Cardiac muscle cell (in vitro differentiated cells and primary cell): ENCODE measurements at places on chromosomes 6 and 20. TPM values are rescaled to one million over a fixed set of nuclear protein-coding genes. Genes with fewer than 3 reads are reported as not detected.
A peak's percentile ranks its signal among the peaks of the same experiment; 100 is the strongest.

The SFTA2 gene
- total RNA-seq = not detected in 2 replicates

The PLCB4 gene
- total RNA-seq = 23.6 and 31.6 TPM in 2 replicates

The TUBB2B gene
- total RNA-seq = 57.6 and 83.9 TPM in 2 replicates

GRCh38 chr20:23032056-23032749 is 2.9 kb upstream of the SSTR4 start:
- no peak overlapping the region for H3K27ac ChIP-seq
- H3K4me3 ChIP-seq = no peak overlapping the region
- DNase-seq = no peak
- peaks cover 41% of the 10 kb centered on the region for H3K27me3 ChIP-seq
- H3K4me1 ChIP-seq = peaks cover 18% of the 10 kb centered on the region

DNA sequence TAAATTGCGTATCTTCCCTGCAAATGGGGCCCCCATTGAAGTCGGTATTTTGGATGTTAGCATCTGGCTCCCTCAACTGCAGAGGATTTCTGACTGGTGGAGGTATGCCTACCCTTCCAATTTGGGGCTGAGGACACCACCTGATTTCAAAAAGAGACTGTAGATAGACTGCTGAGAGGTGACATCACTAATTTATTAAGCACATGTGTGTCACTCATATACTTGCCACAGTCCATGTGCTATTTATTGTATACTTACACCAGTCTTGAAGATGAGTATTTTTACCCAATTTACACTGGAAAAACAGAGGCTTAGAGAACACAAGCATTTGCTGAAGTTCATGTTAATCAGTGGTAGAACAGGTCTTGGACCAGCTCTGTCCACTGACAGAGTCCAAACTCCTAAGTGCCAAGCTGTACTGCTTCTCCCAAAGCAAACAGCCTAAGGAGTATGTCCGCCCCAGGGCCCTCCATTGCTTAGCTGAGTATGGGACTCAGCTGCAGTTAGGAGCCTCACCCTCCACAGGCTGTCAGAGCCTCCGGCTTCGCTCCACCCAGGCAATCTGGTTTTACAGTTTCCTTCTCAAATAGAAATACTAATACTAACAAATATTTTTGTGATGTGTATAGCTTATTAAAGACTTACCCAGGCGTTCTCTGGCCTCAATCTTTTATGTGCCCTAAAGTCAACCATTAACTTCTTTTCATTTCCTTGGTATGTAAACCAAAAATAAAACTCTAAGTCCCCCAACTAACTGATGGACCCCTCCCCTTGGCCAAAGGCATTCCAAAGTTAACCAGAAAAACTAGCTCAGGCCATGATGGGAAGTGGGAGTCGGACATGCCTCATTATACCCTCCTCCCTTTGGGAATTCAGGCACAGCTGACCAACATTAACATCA is 17.5 kb downstream of the RIN2 start:
- H3K36me3 ChIP-seq = no peaks in the 10 kb centered on the region
- no peaks in the 10 kb centered on the region for H3K27me3 ChIP-seq
- no peak for DNase-seq
- peaks cover 11% of the 10 kb centered on the region for H3K4me1 ChIP-seq

The FGD2 gene
- total RNA-seq = not detected in 2 replicates

- DNase-seq = no peak
- no peaks in the 10 kb centered on the region for H3K4me1 ChIP-seq
- H3K27me3 ChIP-seq = no peaks in the 10 kb centered on the region
- H3K27ac ChIP-seq = no peak overlapping the region
These were observed 243.8 kb downstream of the CDH26 start for GRCh38 chr20:60202046-60202445.

- peak overlapping the region; percentile 65 for H3K27ac ChIP-seq
- no peak for DNase-seq
- H3K4me1 ChIP-seq = peaks cover 27% of the 10 kb centered on the region
- H3K36me3 ChIP-seq = no peaks in the 10 kb centered on the region
- no peaks in the 10 kb centered on the region for H3K27me3 ChIP-seq
These were observed 129.4 kb upstream of the NAA20 start for GRCh38 chr20:19887556-19888268.

- no peak overlapping the region for H3K27ac ChIP-seq
- no peak overlapping the region for H3K4me3 ChIP-seq
These were observed 79.9 kb upstream of the CD83 start for GRCh38 chr6:14037402-14038277.

- peak; percentile 7 for DNase-seq
- peaks cover 6% of the 10 kb centered on the region for H3K4me1 ChIP-seq
- no peaks in the 10 kb centered on the region for H3K27me3 ChIP-seq
- H3K4me3 ChIP-seq = peak overlapping the region; percentile 75
- no peaks in the 10 kb centered on the region for H3K36me3 ChIP-seq
- H3K27ac ChIP-seq = peak overlapping the region; percentile 74
These were observed 639 bp upstream of the CD24 start for GRCh38 chr6:106974999-106975737.

DNA sequence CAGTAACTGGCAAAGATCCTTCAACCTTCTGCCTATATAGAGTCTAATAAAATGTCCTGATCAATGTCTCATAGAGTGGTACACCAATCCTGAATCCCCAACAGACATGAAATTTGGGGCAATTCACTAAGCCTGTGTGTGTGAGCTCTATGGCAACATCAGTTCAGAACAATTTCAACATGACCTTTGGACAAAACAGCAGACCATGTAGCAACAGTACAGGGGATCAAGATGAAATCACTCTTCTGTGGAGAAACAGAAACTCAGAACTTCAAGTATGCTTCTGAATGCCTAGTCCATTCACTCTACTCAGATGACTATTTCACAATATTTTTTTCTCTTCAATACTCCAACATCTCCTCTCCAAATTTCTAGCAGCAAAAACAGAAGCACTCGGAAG is 49.1 kb upstream of the OPRM1 start:
- no peak for DNase-seq
- no peaks in the 10 kb centered on the region for H3K27me3 ChIP-seq
- no peak overlapping the region for H3K27ac ChIP-seq
- H3K36me3 ChIP-seq = no peaks in the 10 kb centered on the region
- no peaks in the 10 kb centered on the region for H3K4me1 ChIP-seq

The SLCO4A1 gene
- total RNA-seq = 0.15 and 1.4 TPM in 2 replicates

DNA sequence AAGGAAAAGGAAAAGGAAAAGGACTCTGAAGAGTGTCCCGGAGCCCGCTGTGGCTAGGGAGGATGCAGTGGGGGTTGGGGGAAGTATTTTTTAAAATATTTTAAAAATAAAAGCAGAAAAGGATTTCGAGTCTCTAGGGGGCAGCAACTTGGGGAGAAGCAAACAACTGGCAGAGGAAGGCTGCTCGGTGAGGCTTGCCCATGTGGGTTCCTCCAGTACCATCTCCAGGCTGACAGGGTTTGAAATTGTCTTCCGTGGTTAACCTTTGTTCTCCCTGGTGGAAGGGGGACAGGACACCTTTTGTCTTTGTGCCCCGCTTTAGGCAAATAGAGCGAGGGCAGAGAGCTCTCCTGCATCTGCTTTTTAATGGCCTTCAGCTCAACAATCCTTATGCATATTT is 60.4 kb upstream of the SNX9 start:
- H3K4me3 ChIP-seq = no peak overlapping the region
- DNase-seq = no peak
- H3K4me1 ChIP-seq = no peaks in the 10 kb centered on the region
- H3K27ac ChIP-seq = no peak overlapping the region
- H3K36me3 ChIP-seq = no peaks in the 10 kb centered on the region

GRCh38 chr6:145070791-145071190 is 664.5 kb downstream of the EPM2A start:
- DNase-seq = no peak
- no peaks in the 10 kb centered on the region for H3K36me3 ChIP-seq
- H3K27ac ChIP-seq = no peak overlapping the region

DNA sequence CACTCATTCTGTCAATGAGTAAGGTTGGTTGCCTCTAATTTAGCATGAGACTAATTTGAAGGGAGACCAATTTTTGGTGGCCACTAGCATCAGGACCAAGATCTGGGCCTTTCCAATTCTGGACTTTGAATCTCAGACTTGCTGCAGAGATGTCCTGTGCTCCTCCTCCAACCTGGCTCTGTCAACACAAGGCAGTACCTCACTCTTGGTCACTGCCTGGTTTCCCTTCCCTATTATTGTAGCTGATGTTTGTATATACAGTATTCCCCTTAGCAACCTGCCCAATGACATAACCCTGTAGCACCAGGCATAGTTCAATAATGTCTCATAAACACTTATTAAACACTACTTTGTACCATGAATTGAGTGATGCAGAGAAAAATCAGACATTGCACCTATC is 50.4 kb downstream of the UNC5CL start:
- H3K36me3 ChIP-seq = no peaks in the 10 kb centered on the region
- H3K4me1 ChIP-seq = no peaks in the 10 kb centered on the region
- H3K4me3 ChIP-seq = no peak overlapping the region
- no peaks in the 10 kb centered on the region for H3K27me3 ChIP-seq

DNA sequence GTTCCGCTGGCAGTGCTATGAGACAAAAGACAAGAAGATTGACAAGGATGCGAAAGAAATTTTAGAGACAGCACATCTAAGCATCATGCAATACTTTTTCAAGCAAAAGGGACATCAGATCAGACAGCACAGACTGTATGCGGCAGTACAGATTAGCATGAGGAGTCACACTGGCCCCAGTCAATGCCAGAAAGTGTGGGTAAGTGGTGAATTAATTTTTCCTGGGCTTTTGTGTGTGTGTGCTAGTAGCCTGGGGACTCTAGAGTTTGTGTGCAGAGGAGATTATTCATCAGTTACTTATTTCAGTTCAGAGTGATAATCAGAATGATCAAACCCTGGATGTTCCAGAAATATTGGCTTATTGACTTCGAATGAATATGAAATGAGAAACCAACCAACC is 47.2 kb downstream of the LAMA4 start:
- H3K27me3 ChIP-seq = no peaks in the 10 kb centered on the region
- peaks cover 18% of the 10 kb centered on the region for H3K4me1 ChIP-seq
- no peak for DNase-seq
- peaks cover 36% of the 10 kb centered on the region for H3K36me3 ChIP-seq
- H3K4me3 ChIP-seq = no peak overlapping the region
- H3K27ac ChIP-seq = no peak overlapping the region

The DNAH8 gene
- not detected in 2 replicates for total RNA-seq

DNA sequence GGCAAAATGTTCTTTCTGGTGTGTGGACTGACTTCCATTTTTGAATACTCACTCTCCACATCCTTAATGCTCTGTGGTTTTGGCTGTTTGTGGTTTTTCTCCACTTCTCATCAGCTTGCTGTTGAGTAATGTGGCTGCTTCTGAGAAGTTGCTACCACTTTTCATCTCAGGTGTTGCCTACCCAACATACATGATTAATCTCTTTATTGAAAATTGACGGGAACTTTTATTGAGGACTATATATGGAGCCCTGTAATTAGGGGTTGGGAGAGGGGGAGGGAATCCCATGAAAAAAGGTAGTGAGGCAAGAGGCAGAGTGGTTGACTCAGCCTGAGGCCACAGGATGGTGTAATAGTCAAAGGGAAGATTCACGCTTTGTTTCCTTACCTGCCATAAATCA is 17.6 kb downstream of the IL22RA2 start:
- H3K4me3 ChIP-seq = no peak overlapping the region
- H3K27me3 ChIP-seq = no peaks in the 10 kb centered on the region
- no peak overlapping the region for H3K27ac ChIP-seq
- DNase-seq = no peak

DNA sequence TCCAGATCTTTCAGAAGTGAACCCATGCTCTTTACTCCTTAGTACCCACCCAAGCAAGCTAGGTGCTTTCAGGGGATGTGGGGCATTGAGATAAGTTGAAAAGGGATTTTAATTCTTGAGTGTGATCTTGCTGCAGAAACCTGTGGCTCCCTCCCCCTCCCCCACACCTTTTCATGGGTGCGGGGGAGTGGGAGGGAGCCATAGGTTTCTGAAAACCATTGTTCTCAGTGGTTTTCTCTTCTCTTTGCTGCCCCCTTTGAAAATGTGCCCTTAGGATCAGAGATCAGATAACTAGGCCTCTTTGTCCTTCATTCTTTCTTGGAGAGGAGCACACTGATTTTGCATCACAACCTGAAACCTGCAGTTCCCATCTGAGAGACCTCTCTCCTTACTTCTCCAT is 2.4 kb downstream of the PCSK2 start:
- H3K27ac ChIP-seq = no peak overlapping the region
- no peak overlapping the region for H3K4me3 ChIP-seq
- peaks cover 8% of the 10 kb centered on the region for H3K4me1 ChIP-seq
- DNase-seq = no peak

GRCh38 chr6:14055541-14055940 is 62.0 kb upstream of the CD83 start:
- H3K36me3 ChIP-seq = no peaks in the 10 kb centered on the region
- H3K27me3 ChIP-seq = peaks cover 8% of the 10 kb centered on the region
- H3K27ac ChIP-seq = no peak overlapping the region
- no peaks in the 10 kb centered on the region for H3K4me1 ChIP-seq
- H3K4me3 ChIP-seq = no peak overlapping the region

DNA sequence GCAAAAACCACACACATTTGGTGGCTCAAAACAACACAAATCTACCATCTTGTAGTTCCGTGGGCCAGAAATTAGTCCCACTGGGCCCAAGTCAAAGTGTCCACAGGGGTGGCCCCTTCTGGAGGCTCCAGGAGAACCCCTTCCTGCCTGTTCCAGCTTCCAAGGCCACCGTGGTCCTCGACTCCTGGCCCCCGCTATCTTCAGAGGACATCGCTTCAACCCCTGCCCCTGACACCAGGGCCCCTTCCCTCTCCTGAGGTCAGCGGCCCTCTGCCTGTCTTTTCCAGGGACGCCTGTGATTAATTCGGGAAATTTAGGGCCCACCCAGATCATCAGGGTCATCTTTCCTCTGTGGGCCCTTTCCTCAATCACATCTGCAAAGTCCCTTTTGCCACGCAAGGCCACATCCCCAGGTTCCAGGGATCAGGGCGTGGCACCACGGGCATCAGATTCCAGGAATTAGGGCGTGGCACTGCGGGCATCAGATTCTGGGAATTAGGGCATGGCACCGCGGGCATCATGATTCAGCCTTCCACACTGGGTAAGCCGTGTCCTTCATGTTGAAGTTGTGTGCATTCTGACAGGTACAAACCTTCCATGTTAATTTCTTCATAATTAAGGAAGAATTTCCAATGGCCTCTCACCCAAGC is 59.9 kb upstream of the SMOC2 start:
- no peaks in the 10 kb centered on the region for H3K27me3 ChIP-seq

DNA sequence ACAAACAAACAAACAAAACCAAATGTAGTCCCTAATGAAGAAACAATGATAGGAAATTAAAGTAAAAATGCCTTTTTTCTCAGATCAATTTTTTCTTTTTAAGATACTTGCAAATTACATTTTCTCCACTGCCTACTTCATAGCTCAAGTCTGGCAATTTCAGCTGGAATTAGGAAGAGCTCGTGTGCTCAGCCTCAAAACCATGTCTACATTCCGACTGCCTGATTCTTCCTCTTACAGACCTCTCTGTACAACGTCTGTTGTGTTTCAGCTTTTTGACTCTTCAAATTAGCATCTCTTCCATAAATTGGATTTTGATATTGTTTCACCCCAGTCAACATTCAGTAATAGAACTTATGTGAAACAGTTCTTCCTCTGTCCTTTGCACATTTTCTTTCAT is 9.3 kb upstream of the EDN1 start:
- peaks cover 5% of the 10 kb centered on the region for H3K4me1 ChIP-seq
- H3K27me3 ChIP-seq = no peaks in the 10 kb centered on the region
- H3K4me3 ChIP-seq = no peak overlapping the region
- no peaks in the 10 kb centered on the region for H3K36me3 ChIP-seq
